Head of caudate nucleus (tissue), 42 donors: ENCODE measurements at places on chromosomes 13 and 19.

DNA sequence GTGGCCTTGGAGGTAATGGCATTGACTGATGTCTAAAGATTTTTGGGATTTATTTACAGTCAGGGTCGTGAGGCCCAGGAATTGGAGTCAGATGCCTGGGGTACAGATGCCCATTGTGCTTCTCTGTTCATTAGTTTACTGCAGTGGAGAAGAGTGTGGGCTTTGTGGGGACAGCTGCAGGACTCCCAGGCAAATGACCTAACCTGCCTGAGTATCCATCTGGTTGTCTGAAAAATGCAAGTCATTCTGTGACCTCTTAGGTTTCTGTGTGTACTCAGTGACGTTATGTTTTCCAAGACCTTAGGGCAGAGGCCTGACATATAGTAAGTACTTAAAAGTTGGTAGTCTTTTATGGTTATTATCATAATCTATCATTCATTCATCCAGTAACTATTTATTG lies 60.5 kb downstream of the SPATA13 start:
- no peak for DNase-seq

GRCh38 chr19:13087795-13088537 lies 14.7 kb downstream of the LYL1 start:
- no peak for DNase-seq

GRCh38 chr19:2309734-2310362 lies 1.9 kb upstream of the LINGO3 start:
- peak; percentile 60 for DNase-seq

GRCh38 chr19:13859361-13859880 lies 17.5 kb upstream of the NANOS3 start:
- no peak for DNase-seq

DNA sequence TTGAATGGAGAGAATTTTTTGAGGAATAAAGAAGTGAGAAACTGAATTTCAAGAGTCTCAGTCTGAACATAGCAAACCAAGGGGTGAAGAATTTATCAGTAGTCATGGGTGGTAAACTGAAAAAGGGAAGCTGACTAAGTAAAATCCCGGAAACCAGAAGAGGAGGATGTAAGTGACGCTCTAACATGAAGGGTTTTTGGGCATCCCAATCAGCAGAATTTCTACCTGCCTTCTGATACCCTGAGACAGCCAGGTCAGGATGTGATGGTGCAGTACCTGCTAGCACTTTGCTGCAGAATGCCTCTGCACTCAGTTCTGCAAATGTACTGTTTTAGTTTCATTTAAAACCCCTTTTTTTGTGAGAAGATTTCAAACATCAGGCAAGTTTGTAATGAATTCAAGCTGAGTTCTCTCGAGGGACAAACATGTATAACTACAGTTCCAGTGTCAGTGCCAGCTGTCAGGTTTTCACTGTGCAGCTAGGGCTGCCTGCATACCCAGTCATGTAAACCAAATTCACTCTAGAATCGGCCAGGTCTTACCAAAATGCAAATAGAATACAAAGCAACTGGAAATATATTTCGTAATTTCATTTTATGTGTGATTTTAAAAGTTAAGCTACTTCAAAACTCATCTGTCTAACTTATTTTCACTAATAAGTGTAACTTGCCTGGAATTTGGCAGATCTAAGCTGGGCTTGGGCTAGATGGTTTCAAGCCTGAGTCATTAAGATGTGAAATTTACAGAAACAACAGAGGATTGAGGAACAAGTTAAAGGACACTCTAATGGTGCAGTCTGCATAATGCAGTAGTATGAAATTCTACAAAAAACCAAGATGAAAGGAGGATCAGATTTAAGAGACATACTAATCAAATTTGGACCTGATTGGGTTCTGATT lies 13.8 kb downstream of the METTL21C start:
- DNase-seq: no peak

DNA sequence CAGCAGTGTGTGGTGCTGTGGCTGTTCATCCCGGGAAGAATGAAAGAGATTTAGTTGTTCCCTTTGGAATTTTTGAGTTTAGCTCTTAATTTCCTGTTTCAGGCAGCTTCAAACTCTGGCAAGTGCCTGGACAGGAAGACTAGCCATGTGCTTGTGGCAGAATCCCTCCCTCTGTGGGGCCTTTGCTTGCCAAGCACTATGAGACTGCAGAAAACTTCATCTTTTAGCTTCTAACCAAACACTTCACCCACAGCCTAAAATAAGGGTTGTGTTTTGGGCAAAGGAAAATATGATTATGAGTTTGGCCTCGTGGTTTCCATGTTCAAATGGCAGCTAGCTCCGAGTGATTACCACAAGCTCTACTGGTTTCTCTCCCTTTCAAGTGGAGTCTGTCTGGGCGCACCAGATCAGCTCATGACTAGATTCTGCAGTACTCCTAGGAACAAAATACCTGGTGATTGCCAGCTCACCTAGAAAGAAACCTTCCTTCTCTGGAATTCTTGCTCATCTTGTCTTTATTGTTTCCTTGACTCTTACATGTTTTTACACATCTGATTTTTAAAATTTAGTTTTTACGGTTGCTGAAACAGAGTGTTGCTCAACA lies 707.5 kb downstream of the SLITRK6 start:
- DNase-seq: no peak

DNA sequence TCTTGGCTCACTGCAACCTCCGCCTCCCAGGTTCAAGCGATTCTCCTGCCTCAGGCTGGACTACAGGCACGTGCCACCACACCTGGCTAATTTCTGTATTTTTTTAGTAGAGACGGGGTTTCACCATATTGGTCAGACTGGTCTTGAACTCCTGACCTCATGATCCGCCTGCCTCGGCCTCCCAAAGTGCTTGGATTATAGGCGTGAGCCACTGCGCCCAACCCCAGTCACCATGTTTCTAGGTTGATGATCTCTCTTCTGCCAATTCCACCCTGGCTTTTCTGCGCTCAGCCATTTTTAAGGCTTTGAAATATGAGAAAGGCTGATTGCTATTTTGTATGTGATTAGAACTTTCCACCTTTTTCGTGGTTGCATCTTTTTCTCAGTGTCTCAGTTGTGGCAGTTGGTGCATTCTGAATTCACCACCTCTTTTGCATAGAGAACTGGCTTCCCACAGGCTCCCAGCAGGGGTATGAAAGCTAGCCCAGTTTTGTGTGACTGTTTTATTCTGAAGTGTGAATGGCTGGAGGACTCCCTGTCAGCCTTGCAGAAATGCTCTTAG lies 15.5 kb downstream of the CEACAM1 start:
- no peak for DNase-seq

- no peak for DNase-seq
Observed at GRCh38 chr19:3862826-3863500, 5.9 kb downstream of the ZFR2 start.

DNA sequence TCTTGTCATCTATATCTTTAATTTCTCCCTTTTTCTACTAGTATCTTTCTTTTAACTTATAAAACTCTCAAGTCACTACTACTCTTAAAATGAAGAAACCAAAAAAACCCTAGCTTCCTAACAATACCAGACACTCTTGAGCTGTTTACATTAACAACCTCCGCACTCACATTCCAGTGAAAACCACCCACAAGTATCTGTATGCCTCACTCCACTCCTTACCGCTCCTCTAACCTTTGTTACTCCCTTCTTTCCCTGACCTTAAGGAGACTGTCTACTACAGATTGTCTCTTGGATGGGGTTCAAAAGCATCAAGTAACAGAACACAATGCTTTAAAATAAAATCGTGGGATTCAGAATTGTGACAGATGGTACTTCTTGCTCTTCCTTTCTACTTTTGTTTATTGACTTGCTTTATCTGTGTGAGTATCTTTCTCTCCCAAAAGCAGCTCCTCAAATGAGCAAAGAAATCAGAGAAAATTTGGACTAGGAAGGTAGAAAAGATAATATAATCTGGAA lies 110.0 kb upstream of the FBXL3 start:
- DNase-seq: no peak

DNA sequence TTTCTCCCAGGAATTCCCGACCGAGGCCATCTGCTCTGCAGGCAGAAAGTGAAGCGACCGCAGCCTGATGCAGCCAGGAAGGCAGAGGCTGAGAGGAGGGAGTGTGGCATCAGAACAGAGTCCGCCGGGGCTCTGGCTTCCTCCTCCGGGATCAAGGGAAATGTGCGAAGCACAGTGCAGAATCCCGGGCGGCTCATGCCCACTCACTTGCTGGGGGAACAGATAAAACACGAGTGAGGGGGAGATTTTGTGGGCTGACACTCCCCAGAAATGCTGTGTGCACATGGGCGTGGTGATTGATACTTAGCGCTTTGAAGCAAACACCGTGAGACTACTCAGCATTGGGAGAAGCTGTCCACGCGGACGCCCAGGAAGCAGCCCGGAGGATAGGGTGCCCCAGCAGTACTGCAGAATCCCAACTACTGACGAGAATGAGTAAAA lies 75.3 kb upstream of the POMP start:
- no peak for DNase-seq

GRCh38 chr13:111947876-111948275 lies 119.1 kb upstream of the SOX1 start:
- DNase-seq: no peak

DNA sequence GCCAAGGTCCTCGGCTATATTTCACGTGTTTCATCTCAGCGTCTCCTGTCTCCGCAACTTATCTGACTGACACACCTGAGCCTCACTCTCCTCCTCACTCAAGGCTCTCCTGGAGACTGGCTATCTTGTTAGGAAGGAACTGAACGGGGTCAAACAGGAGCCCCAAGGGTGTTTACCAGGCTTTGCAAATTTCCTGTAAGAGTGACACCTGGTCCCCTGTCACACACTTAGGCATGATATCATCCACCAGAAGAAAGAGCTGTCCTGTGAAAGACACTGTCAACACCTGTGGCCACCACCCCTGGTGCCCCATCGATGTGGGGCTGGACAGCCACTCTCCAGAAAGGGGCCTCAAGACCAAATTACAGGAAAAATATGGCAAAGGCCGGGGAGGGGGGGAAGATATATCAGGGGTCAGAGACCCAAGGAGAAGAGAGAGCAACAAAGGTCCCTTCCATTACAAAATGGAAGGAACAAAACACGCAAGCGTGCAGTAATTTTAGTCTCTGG lies 2.9 kb downstream of the CD70 start:
- no peak for DNase-seq

GRCh38 chr19:37877147-37877546 lies 29.2 kb downstream of the WDR87 start:
- DNase-seq: no peak

GRCh38 chr19:3224346-3225168 lies at the start of gene CELF5:
TSS of gene CELF5 (plus strand) at chr19:3224661. CDS start at chr19:3224740, 79 bp downstream.
- DNase-seq: peak; percentile 62

GRCh38 chr13:40123962-40124632 lies 468.6 kb downstream of the COG6 start:
- no peak for DNase-seq

- DNase-seq: peak; percentile 100
Observed at GRCh38 chr19:17309198-17309964, at the start of gene DDA1. TSS of gene DDA1 (plus strand) at chr19:17309563. CDS start at chr19:17309655, 92 bp downstream.

DNA sequence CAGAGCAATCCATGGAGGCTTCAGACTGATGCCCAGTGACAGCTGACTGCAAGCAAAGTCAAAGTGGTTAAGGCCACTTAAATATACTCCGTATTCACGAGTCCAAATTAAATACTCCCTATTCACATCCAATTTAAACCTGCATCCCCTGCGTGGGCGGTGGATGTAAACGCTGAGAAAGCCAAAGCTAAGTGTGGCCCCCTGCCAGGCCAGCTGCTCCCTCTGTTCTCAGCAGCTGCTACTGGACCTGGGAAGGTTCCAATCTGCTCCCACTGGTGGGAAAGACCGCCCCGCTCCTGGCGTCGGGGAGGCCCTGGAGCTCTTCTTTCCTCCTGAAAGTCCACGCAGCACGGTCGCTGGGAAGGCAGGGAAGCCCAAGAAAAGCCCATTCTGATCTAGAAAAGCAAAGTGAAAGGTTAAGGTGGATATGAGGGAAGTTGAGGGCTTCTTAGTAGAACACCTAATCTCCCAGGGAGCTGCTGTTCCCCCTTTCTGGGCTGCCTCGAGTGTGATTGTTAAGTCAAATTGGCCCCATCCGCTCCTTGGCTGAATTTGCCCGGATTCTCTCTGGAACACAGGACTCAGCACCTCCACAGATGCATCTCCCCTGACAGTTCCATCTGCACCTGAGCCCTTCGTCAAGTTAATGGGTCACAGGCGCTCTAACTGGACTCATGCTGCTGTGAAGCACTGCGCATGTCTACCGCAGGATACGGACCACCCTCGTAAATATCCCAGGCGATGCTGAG lies 205.5 kb downstream of the USP12 start:
- DNase-seq: peak; percentile 15

- no peak for DNase-seq
Observed at GRCh38 chr13:99721606-99722337, 220.5 kb downstream of the TM9SF2 start.

- DNase-seq: no peak
Observed at GRCh38 chr13:45243077-45243476, 42.2 kb upstream of the KCTD4 start.

DNA sequence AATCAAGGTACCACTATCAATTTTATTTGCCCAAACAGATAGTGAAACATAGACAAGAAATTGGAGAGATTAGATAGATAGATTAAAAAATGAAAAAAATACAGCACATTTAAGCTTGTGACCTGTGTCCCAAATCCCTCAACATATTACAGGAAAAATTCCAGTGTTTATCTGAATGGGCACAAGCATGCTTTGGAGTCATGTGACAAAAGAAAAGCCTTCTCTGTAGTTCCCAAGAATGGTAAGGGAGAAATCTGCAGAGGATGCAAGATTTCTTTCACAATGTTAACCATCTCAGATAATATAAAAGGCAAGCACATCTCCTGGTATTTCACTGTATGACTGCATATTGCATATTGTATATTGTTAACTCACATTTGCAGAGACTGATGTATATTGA lies 168.0 kb downstream of the PCDH9 start:
- no peak for DNase-seq

DNA sequence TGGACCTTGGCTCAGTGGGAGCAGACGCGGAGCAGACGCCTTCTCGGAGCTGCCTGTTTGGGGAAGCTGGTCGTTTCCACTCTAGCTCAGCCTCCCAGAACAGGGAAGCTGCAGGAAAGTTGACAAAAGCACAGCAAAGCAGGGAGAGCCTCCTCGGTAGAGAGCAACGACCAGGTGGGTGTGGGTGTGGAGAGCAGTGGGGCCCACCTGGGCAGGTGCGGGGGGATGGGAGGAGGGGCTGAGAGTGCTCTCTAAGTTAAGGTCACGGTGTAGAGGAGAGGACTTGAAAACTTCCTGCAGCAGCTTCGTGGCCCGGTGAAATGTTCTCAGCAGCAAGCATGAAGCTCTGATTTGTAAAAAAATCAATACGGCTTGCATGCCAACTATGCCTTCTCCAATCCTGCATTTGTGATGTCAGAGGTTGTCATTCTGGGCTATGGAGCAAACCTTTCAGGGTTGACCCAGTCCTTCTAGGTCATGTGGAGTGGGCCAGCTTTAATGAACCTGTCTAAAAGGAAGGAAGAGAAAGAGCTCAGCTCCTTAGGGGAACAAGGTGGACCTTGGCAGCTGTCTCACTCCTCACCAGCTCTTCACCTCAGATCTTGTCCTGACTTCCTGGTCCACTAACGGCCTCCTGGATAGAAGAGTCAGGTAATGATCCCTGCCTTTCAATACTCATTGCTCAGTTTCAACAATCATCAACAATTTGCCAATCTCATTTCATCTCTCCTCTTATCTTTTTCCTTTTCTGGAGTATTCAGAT lies 85.8 kb upstream of the UBL3 start:
- DNase-seq: peak; percentile 35

- DNase-seq: no peak
Observed at GRCh38 chr13:71149046-71149445, 718.0 kb downstream of the DACH1 start.
